Upper lobe of right lung (tissue), 1 donor: ENCODE measurements at places on chromosomes 5 and 9. TPM values are rescaled to one million over a fixed set of nuclear protein-coding genes. Genes with fewer than 3 reads are reported as not detected.
A peak's percentile ranks its signal among the peaks of the same experiment; 100 is the strongest.

DNA sequence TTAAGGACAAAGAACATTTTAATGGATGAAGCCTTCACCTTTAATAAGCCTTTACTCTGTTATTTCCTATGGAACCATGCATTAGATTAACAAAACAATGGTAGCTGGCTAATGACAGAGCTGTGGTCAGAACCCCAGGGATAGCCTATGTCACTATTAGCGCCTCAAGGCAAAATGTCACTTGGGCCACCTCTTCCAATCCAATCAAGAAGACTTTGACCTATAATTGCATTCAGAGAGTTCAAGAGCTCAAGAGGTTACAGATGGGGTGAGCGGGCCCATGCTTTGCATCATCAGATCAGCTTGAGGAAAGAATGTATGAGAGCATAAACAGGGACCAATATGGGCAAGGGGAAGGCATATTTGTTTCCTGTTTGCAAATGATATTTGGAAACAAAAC lies 425.1 kb downstream of the ARHGEF28 start:
- no peak for DNase-seq

- DNase-seq: peak; percentile 28
These were observed 41.5 kb downstream of the PLPP7 start for GRCh38 chr9:131330814-131331600.

DNA sequence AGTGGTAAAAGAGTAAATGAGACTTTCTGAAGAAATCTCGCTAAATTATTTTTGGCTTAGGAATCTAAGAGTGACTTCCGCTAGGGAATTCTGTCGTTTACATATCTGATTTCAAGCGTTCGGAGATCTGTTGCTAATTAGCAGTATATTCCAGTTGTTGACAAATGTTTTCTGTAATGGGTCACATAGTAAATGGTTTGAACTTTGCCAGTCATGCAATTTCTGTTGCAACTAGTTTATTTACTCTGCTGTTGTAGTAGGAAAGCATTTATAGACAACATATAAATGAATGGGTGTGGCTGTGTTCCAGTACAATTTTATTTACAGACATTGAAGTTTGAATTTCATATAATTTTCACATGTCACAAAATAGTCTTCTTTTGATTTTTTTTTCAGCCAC lies 57.4 kb upstream of the JAK2 start:
- no peak for DNase-seq

- no peak for DNase-seq
These were observed 236.8 kb downstream of the ARHGEF28 start for GRCh38 chr5:73862796-73863195.

DNA sequence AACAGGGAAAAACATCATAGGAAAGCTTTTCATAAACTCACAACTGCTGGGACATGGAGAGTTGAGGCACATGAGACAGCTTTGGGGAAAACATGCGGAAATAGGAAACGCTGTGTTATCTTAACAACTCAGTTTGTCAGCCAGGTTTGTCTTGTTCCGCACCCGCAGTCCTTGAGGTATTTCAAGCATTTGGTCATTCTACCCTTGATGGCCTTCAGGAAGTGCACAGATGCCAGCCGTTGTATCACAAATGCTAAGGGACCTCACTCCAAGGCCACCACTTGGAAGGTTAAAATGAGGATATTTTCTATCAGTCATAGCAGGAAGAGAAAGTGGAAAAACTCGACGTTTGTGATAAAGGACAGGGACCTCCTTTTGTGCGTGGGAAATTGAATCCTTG lies 83.8 kb downstream of the TRIO start:
- DNase-seq: no peak

- no peak for DNase-seq
These were observed 38.0 kb upstream of the FOXI1 start for GRCh38 chr5:170067574-170068170.

Gene GAS1
- 16.8 TPM for total RNA-seq
